Renal pelvis (tissue), 12 donors: ENCODE measurements at places on chromosomes 7 and 10. TPM values are rescaled to one million over a fixed set of nuclear protein-coding genes. Genes with fewer than 3 reads are reported as not detected.
A peak's percentile ranks its signal among the peaks of the same experiment; 100 is the strongest.

Gene SPDYE2B
- 5.0 TPM for polyA plus RNA-seq

GRCh38 chr7:55073051-55073511 is 54.3 kb downstream of the EGFR start:
- no peak for DNase-seq

DNA sequence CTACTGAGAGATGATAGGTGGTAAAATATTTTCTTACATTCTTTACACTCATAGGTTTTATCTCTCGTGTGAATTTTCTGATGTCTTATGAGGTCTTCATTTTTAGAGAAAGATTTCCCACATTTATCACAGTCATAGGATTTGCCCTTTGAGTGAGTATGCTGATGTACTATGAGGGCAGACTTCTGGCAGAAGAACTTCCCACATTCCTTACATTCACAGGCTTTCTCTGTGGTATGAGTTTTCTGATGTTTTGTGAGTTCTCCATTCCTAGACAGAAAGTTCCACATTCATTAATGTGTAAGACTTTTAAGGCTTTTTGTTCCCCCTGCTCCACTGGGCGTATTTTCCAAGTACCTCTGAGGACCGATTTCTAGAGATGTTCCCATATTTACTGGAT is 23.5 kb downstream of the ZNF25 start:
- no peak for DNase-seq

Gene CPA2
- polyA plus RNA-seq = 0.33 TPM

Gene PDZD7
- polyA plus RNA-seq = 3.2 TPM

DNA sequence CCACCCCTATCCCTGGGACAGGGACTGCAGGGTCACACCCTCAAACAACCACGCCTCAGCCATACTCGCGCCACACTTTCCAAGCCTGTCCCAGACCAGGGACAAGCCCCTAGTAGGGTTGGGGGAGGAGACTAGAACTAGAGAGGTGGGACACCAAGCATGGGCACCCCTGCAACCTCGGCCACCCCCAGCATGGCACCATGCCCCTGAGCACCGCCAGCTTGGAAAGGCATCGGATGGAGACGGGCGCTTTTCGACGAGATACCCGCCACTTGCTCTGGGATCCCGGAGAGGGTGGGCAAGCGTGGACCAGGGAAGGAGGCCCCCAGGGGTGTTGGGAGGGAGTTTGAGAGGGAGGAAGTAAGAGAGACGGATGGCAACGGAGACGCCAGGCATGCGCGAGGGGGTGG is 13.1 kb upstream of the KMT2E start:
- no peak for DNase-seq

DNA sequence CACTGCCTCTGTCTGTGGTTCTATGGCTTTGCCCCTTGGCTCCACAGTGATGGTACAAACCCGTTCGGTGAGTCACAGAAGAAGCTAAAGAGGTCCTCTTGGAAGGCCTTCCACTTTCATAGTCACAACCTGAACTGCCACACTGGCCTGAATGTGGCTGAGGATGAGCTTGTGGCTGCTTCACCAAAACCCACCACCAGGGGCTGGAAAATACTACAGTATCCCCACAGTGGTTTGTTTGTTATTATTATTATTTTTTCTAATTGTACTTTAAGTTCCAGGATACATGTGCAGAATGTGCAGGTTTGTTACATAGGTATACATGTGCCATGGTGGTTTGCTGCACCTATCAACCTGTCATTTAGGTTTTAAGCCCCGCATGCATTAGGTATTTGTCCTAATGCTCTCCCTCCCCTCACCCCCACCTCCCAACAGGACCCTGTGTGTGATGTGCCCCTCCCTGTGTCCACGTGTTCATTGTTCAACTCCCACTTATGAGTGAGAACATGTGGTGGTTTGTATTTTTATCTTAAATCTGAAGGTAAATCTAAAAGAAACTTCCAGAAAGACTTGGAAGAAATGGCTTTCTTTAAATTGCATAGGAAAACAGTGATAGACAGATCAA is 160.8 kb upstream of the NPSR1 start:
- no peak for DNase-seq

GRCh38 chr7:81256991-81257390 is 338.1 kb upstream of the SEMA3C start:
- DNase-seq = peak; percentile 15

- peak; percentile 4 for DNase-seq
These were observed 115.6 kb upstream of the RNF32 start for GRCh38 chr7:156524818-156525597.

DNA sequence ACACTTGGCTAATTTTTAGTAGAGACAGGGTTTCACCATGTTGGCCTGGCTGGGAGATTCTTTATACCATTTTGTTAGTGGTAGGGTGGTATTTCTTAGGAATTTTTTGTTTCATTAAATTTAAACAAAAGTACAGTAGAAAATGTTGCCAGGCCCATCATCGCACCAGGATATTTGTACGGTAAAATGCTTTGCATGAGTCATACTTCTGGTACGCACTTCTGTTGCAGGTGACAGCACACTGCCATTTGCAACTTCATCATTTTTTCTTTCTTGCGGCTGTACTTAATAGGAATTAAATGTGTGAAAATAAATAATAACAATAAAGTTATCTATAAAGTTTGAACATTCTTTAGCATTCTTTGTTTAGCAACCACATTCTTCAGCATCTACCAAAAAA is 195.6 kb downstream of the SKAP2 start:
- DNase-seq = no peak

Gene HOXA2
- polyA plus RNA-seq = 9.5 TPM

Gene SGCE
- 87.1 TPM for polyA plus RNA-seq

DNA sequence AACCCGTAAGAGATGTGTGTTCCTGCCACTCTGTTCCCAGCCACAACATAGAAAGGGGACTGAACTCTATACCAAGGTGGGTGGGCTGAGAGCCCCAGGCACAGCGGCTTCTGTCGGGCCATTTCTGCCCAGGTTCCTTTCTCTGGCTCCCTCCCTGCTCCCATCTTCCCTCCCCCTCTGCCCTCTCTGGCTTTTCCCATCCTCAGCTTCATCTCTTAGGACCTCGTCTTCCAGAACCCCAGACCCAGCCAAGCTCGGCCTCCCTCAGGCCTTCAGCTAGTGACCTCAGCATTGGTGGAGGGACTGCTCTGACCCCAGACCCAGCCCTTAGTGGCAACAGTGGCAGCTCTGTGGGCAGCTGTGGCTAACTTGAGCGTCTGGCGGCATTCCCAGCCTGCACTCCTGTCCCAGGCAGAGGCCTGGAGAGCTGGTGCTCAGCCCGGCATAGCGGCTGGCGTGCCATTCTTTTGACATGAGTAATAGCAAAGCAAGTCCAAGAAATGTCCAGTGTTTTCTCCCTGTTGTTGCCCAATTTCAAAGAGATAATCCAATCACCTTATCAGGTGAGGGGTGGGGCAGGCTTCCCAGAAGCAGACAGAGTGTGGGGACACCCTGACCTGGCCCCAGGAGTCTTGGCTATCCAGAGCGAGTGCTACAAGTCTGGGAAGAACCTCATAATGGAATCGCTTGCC is 15.9 kb downstream of the PTPRE start:
- DNase-seq = no peak

Gene THSD7A
- polyA plus RNA-seq = 57.5 TPM

- peak; percentile 74 for DNase-seq
These were observed 143.3 kb upstream of the TNS3 start for GRCh38 chr7:47725031-47725780.

Gene ST8SIA6
- polyA plus RNA-seq = 1.2 TPM

Gene LBX1
- polyA plus RNA-seq = 0.07 TPM

DNA sequence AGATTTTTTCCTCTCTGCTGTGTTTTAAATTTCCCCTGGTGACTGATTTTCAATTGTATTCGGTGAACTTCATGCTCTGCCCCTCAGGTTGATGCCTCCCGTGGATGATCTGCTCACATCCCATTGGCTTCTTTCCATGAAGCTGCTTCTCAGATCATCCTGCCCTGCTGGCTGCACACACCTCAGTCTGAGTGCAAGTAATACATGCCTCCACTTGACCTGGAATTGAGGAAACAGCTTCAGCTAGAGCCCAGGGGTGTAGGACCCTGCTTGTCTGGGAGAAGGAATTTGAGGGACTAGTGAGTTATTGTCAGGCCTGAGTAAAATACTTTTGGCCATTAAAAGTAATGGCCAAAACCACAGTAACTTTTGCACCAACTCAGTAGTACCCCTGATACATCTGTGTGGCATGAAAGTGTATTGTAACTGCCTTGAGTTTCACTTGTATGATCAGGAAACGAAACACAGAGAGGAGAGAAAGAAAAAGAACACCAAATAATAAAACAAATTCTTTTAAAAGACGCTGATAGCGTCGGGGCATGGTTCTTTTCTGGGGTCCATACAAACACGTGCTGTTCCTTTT is 49.4 kb downstream of the SPAM1 start:
- no peak for DNase-seq

- no peak for DNase-seq
These were observed 23.9 kb upstream of the CYCS start for GRCh38 chr7:25148772-25149575.

DNA sequence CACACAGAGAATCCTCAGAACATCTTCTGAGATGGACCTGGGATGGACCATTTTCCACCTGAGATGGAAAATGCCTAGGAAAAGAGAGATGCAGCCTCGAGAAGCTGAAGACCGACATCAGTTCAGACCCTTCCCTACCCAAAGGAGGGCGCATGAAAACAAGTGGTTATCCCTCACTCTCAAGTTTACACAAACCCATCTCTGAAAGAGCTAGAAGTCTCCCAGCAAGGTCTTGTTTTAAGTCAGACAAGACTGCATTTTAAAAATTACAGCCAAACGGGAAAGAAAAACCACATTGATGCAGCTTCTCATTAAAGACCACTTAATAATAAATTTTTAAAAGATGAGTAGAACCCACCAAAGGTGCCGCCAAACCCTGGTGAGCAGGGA is 1.3 kb downstream of the RAPGEF5 start:
- DNase-seq = no peak

DNA sequence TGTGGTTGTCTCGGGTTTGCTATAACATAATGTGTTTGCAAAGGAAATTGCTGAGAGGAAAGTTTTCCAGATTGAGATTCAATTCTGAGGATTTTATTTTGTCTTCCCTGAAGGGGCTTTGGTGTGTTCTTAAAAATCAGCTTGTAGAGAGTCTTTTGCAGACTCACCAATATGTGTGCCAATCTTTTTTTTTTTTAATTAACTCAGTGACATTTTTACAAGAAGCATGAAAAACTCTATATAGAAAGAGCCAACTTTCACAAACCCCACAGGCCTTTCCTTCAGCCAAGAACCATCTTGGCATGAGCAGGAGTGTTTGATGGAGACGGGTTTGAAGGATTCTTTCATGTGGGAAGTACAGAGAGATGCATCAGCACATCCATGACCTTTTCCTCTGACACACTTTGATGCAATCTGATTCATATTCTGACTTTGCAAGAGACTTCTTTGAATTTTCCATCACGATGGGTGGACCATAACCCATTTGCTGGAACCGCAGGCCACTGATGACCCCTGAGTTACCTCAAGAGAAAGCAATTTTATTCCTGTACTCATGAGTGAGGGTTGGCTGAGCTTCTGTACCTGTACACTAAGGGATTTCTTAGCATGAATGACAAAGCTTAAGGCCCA is 892.6 kb downstream of the XPNPEP1 start:
- no peak for DNase-seq

DNA sequence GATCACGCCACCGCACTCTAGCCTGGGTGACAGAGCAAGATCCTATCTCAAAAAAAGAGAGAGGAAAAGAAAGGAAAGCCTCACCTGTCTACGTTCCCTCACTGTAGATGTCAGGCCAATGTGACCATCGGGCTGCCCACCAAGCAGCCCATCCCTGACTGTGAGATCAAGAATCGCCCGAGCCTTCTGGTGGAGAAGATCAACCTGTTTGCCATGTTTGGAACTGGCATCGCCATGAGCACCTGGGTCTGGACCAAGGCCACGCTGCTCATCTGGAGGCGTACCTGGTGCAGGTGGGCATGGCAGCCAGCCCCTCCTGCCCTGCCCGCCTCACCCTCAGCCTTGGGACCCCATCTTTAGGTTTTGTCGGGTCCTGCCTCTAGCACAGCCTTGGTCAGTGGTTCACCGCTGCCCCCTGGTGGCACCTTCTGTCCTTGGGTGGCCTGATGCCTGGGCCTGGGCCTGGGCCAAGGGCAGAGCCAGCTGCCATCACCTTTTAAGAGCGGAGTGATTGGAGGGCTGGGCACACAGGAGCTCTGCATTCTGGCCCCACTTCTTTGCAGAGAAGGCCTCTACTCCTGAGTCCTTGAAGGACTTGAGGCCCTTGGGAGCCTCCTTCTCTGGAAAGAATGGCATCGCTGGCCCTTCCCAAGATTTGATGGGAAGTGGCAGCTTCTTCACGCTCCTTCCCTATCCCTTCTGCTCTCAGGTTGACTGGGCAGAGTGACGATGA is 14.4 kb upstream of the AHCYL2 start:
- no peak for DNase-seq

Gene NKX2-3
- not detected for polyA plus RNA-seq

Gene PDE1C
- 5.0 TPM for polyA plus RNA-seq

Gene TMEM225B
- 1.7 TPM for polyA plus RNA-seq

GRCh38 chr10:37700886-37701780 is 156.3 kb downstream of the ZNF248 start:
- DNase-seq = no peak

DNA sequence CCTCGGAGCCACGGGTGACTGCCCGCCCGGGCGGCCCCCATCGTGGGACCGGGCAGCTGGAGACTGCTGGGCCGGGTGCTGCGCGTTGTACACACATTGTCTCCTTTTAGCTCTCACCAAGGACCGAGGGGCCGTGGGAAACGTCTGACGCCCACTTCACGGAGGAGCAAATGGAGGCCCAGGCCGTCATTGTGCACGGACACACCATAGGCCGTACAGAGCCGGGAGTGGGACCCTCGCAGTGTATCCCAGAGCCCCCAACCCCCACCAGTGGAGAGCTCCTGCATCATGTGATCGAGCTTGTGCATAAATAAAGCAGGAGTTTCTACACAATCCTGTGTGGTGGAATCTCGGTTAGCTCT is 722 bp downstream of the DENND10 start:
- DNase-seq = peak; percentile 33

Gene GSTO2
- 49.0 TPM for polyA plus RNA-seq

DNA sequence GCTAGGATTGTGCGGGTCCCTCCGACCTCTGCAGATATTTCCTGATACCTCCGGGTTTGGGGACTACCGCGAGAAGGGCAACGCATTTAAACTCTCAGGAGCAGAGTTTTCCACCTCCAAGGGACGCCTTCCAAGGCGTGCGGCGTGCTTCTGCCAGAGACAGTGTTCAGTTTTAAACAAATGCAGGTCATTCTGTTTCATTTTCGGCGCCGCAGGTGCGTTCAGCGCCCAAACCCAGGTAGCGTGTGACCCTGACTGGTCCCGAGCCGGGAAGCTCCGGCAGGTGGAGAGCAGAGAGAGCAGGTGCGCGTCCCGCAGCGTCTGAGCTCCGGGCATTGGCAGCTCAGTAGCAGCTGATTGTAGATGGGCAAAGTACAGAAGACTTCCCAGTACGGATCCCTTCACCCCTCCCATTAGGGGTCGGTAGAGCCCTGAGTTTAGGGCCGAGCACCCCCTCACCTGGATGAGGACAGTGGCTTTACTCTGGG is 1.4 kb upstream of the CYP26A1 start:
- DNase-seq = no peak

- no peak for DNase-seq
These were observed 290.9 kb upstream of the NFE2L3 start for GRCh38 chr7:25861164-25861496.
